ENCODE measurements at places on chromosomes 2 and 18. TPM values are rescaled to one million over a fixed set of nuclear protein-coding genes. Genes with fewer than 3 reads are reported as not detected.

- peaks cover 8% of the 10 kb centered on the region for H3K4me1 ChIP-seq
- no peak for DNase-seq
- peak overlapping the region; percentile 86 for H3K27ac ChIP-seq
- no peaks in the 10 kb centered on the region for H3K27me3 ChIP-seq
- no peak overlapping the region for H3K4me3 ChIP-seq
- H3K36me3 ChIP-seq, result no peaks in the 10 kb centered on the region
These were observed 2.3 kb downstream of the WIPF1 start for GRCh38 chr2:174595116-174595809.

DNA sequence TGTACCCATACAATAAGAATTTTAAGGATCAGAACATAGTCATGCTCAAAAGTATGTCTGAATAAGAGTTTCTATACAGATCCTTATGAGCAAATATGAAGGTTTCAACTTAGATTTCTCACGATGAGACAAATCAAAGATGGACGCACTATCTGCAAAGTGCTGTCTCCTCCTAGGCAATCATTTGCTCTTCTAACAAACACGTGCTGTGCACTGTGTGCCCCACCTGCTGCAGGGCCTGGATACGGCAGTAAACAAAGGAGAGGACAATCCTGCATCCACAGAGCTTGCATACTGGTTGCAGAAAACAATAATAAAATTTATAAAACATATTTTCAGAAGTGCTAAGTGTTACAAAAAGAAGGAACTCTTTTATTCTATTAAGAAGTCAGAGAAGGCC, 39.9 kb upstream of the KIDINS220 start:
- DNase-seq, result no peak
- no peak overlapping the region for H3K4me3 ChIP-seq
- peaks cover 3% of the 10 kb centered on the region for H3K4me1 ChIP-seq
- H3K27me3 ChIP-seq, result no peaks in the 10 kb centered on the region
- no peaks in the 10 kb centered on the region for H3K36me3 ChIP-seq

Gene POTEI
- total RNA-seq, result 0.07 TPM

DNA sequence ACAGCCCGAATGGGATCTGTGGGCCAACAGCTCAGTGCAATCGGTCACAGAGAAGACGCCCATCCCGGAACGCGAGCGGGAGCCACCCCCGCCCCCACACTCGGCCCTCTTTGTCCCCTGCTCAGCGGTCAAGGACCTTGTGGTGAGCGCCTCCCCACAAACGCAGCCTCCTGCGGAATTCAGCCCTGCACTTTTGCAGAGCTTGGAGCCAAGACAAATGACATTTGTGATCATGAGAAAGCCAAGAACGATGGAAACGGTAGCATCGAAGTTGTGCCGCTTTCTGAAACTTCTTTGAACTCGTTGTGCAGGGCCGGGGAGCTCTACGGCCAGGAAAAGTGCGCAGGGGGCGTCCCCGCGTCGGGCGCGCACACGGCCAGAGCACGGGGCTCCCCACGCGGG, 6.7 kb upstream of the SALL3 start:
- H3K4me3 ChIP-seq, result no peak overlapping the region
- DNase-seq, result no peak
- H3K4me1 ChIP-seq, result peaks cover 17% of the 10 kb centered on the region
- H3K36me3 ChIP-seq, result no peaks in the 10 kb centered on the region

DNA sequence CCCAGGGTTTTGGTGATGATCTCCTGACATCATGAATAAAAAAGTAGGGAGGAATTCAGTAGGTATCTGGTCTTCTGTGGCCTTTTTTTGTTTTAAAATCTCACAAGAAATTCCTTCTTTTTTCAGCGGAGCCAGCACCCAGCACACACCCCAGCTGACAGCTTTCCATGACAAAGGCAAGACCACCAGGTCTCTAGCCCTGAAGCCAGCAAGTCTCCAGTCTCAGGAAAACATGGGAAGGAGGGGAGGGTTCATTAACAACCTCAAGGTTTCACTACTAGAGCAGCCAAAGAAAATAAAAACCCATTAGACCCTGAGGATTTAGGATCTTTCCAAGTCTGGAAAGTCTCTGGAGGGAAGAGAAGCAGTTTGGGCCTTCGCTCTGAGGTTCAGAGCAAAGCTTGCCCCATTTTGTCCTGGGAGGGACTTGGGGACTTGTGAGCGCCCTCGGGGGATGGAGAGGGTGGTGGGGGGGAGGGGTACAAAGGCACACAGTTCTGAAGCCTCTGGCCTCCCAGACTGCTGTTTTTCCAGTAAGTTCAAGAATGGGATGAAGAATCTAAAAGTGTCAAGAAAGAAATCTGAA, 9.0 kb downstream of the FOXI3 start:
- H3K4me1 ChIP-seq, result no peaks in the 10 kb centered on the region
- H3K36me3 ChIP-seq, result no peaks in the 10 kb centered on the region
- H3K27me3 ChIP-seq, result no peaks in the 10 kb centered on the region
- DNase-seq, result no peak
- no peak overlapping the region for H3K4me3 ChIP-seq

Gene TUBA4A
- total RNA-seq, result 17.8 TPM

DNA sequence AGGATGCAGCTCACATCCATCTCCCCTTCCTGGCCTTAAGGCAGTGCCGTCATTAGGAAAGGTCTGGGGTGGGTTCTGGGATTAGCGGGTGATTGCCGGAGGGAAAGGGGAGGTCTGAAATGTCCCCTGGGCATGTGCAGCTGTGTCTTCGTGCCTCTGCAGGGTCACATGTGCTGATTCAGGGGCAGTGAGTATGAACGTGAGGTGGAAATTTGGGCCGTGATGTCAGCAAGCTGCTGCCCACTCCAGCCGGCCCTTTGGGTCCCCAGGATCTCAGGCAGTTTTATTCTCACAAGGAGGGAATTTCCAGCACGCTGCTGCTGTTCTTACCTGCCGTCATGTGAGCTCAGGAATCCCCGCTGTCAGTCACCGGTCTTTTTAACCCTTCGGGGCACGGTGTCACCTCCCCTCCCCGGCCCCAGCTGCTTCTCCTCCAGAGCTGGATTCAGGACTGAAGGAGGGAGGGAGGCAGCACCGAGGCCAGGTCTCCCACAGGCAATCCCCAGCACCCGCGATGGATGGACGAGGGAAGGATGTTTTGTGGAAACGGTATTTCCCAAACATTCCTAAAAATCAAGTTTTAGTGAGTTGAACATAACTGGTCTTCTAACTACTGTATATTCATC, 23.5 kb downstream of the GPR35 start:
- no peak for DNase-seq
- no peaks in the 10 kb centered on the region for H3K4me1 ChIP-seq
- H3K36me3 ChIP-seq, result no peaks in the 10 kb centered on the region

Gene PDK1
- total RNA-seq, result 40.9 TPM

Gene SERPINB5
- not detected for total RNA-seq

DNA sequence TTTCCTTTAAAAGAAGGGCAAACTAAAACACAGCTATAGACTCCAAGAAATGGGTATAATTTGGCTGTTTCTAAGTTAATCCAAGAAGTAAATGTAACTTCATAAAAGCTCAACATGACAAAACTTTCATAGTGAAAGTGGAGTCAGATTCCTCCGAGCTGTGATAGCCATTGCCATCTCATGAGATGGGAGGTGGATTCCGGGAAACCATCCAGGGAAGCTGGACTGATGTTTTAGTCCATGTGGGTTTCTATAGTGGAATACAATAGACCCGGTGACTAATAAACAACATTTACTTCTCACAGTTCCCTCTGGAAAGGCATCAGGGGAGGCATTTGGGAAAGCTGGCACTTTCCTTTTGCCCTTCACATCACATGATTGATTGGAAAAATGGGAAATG, 10.0 kb upstream of the LAPTM4A start:
- no peak overlapping the region for H3K4me3 ChIP-seq
- no peaks in the 10 kb centered on the region for H3K4me1 ChIP-seq
- H3K27ac ChIP-seq, result no peak overlapping the region
- no peaks in the 10 kb centered on the region for H3K27me3 ChIP-seq
- no peak for DNase-seq

DNA sequence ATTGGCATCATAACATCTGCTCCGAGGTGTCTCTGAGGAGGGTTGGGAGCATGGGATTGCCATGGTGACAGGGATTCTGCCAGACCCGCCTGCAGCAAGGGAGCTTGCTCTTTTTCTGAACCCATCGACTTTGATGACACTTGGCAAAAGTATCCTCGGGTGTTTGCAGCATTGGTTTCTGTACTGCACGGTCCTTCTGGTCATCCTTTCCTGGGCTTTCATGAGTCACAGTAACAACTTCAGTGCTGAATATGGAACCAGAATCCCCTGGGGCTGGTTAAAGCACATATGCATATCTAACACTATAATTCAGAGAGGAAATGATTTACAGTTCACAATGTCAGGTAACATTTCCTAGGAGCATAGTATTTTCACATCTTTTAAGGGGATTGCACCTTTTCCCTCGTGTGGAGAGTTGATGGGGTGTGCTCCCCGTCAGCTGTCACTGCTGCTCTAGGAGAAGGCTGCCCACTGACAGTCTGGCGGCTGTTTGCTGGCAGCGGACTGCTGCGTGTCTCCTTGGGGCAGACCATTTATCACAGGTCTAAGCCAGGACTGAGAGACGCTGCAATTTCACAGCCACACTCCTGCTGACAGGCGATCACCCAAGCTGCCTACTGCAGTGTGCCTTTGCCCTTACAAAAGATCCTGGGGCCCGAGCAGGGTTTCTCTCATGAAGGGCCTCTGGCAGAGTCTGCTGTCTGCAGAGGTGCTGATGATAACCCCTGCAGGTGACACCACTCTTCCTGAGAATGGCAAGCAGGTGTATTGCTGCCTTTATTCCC, 425.3 kb downstream of the THSD7B start:
- H3K4me1 ChIP-seq, result no peaks in the 10 kb centered on the region
- no peaks in the 10 kb centered on the region for H3K27me3 ChIP-seq
- H3K27ac ChIP-seq, result no peak overlapping the region
- DNase-seq, result no peak
- H3K36me3 ChIP-seq, result no peaks in the 10 kb centered on the region
- H3K4me3 ChIP-seq, result no peak overlapping the region

Gene RNF103
- total RNA-seq, result 13.7 TPM

DNA sequence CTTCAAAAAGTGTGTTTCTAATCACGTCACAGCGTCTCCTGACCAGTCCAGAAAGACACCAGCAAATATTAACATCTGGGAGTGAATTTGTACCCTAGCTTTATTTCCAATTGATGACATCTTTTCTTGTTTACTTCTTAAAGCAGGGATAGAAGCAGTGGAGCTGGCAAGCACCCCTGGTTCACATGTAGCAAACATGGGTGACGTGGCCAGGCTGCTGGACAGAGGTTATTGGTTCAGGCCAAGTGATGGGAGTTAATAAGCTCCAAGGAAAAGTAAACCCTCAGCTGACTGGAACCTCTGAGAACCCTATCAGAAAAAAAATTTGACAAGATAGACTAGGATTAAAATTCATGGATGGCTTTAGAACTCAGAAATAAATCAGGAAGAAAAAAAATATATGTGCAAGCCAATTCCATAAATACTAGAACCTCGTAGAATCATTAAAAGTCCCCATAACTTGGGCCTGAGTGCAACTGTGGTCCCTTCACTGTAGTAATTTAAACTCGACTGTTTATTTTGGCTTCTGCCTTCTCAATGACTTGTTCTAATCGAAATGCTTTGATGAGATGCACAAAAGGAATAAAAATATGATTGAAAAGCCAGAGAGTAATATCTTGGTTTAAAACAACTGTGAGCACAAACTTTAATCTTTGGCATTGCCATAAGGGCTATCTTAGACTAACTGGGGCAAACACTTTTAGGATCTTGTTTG, 121.5 kb upstream of the CTAGE1 start:
- H3K27ac ChIP-seq, result no peak overlapping the region
- H3K36me3 ChIP-seq, result no peaks in the 10 kb centered on the region
- H3K4me3 ChIP-seq, result no peak overlapping the region
- no peaks in the 10 kb centered on the region for H3K4me1 ChIP-seq
- no peak for DNase-seq

DNA sequence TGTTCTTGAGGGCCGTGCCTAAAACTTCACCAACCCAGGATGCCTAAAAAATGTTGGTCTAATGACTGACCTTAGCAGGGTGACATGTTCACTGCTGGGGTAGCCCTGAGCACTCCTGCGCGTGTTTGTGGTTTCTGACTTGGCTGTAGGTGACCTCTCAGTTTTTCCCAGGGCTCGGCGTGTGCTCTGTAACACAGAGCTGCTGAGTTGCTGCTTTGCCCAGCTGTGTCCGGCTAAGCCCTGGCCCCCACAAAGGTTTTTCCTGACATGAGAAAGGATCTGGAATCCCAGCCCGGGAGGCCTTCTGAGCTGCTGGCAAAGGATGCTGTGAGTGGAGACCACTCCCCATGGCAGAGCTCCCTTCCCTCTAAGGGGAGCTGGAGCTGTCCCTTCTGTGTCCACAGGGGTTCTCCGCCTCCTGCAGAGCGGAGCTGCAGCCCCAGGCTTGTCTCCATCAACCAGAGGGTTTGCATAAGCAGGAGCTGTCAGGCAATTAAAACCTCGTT, 52.7 kb downstream of the CRIM1 start:
- H3K27me3 ChIP-seq, result no peaks in the 10 kb centered on the region
- H3K27ac ChIP-seq, result peak overlapping the region; percentile 22
- H3K36me3 ChIP-seq, result no peaks in the 10 kb centered on the region

DNA sequence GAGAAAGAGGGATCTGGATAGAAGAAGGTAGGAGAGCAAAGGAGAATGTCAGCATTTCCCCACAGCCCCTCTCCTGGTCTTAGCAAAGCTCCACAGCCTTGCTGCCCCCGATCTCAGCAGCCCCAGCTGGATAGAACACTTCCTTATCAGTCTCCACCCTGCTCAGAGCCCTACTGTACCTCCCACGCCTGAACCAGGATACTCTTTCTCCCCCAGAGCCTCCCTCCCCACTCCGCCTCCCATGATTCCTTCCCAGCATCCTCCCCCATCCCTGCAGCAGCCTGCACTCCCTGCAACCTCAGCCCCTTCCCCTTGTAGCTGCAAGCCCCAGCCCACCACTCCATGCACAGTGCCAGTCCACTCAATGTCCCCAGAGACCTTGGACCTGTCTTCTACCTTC, 25.8 kb downstream of the PLB1 start:
- no peaks in the 10 kb centered on the region for H3K27me3 ChIP-seq
- DNase-seq, result no peak
- H3K4me1 ChIP-seq, result no peaks in the 10 kb centered on the region
- no peak overlapping the region for H3K27ac ChIP-seq
- H3K4me3 ChIP-seq, result no peak overlapping the region
- no peaks in the 10 kb centered on the region for H3K36me3 ChIP-seq

Gene CTIF
- total RNA-seq, result 32.1 TPM

All from upper lobe of left lung (tissue), 6 donors.